ENCODE measurements at places on chromosomes 16 and 17. TPM values are rescaled to one million over a fixed set of nuclear protein-coding genes. Genes with fewer than 3 reads are reported as not detected.

GLP2R gene
- total RNA-seq = 0.10 TPM

TMC8 gene
- total RNA-seq = 1.1 TPM

SMPD3 gene
- total RNA-seq = not detected

SLC5A10 gene
- not detected for total RNA-seq

MMP15 gene
- total RNA-seq = 41.2 TPM

TP53TG3F gene
- total RNA-seq = not detected

IQCK gene
- 36.1 TPM for total RNA-seq

CBX2 gene
- 19.9 TPM for total RNA-seq

GCGR gene
- total RNA-seq = not detected

Data from glomerular endothelial cell (primary cell).